ENCODE measurements at places on chromosomes 12 and 14.

GRCh38 chr12:62817556-62818271, 117.2 kb downstream of the PPM1H start:
- DNase-seq = no peak

DNA sequence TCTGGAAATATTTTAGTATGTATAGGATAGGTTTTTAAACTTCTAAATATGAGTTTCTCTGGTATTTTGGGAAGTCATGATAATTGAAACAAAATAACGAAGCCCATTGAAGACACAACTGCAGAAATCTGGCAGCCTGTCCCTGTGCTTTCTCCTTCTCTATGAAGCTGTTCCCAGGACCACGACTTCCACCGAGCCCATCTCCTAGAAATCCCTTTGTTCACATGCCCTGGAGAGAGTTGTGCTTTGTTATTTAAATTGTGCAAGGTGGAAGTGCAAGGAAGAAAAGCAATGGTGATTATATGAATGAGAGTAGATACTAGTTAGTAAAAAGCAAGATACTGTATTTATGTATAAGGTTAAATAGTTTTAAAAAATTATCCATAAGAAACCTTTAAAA, 32.2 kb downstream of the STK38L start:
- no peak for DNase-seq

DNA sequence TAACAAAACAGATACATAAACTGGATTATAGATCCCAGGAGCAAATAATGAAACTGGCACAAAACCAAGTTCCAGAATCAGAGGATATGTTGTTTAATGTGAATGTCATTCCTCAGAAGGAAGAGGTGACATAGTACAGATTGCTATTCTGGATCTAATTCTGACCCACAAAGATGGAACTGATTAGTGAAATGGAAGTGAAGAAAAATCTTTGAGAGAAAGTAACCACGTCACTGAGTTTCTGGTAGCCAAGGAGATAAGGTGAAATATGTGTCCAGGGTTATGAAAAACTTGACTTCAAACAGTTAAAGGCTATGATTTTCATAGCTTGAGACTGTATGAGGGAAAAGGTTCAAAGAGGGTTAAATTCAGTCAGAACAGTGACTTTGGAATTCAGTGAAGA, 8.3 kb downstream of the OR10AD1 start:
- no peak for DNase-seq

DNA sequence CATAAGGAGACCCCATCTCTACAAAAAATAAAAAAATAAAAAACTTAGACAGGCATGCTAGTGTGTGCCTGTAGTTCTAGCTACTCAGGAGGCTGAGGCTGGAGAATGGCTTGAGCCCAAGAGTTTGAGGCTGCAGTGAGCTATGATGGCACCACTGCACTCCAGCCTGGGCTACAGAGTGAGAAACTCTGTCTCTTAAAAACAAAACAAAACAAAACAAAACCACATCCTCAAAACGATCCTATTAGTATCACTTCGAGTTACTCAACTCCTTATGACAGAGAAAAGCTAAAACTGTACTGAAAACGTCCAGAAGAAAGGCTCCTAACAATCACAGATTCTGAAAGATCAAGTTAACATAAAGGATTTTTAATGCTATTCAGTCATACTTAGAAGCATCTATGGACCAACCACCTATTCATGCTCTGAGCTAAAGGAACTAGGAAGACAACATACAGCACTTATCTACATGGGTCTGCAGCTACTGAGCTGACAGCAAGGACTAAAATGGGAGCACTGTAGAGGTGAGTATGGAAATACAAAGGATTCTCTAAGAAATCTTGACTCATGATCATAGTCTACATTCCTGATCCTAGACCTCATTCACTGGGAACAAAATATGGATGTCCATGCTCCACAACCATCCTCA, 75.3 kb upstream of the DUSP6 start:
- no peak for DNase-seq

DNA sequence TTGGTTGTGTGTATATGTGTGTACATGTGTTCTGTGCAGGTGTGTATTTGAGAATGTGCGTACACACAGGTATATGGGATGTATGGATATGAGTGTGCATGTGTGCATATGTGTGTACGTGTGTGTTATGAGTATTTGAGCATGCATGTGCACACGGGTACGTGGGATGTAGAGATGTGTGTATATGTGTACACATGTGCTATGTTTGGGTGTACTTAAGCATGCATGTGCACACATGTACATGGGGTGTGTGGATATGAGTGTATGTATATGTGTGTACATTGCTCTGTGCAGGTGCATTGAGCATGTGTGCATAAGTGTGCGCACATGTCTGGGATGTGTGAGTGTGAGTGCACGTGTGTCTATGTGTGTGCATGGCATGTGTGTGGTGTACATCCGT, 34.3 kb upstream of the SFSWAP start:
- DNase-seq = no peak

- no peak for DNase-seq
Observed at GRCh38 chr12:109517619-109518018, 40.2 kb downstream of the UBE3B start.

DNA sequence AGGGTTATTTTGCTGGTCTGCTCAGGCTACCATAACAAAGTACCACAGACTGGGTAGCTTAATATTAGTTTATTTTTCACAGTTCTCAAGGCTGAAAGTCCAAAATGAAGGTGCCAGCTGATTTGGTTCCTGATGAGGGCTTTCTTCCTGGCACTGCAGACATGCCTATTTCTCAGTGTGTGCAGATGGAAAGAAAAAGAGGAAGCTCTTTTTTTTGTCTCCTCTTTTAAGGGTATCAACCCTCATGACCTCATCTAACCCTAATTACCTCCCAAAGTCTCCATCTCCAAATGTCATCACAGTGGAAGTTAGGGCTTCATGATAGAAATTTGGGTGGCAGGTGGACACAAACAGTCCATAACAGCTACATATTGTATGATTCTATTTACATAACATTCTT, 25.0 kb upstream of the POLR3B start:
- DNase-seq = no peak

DNA sequence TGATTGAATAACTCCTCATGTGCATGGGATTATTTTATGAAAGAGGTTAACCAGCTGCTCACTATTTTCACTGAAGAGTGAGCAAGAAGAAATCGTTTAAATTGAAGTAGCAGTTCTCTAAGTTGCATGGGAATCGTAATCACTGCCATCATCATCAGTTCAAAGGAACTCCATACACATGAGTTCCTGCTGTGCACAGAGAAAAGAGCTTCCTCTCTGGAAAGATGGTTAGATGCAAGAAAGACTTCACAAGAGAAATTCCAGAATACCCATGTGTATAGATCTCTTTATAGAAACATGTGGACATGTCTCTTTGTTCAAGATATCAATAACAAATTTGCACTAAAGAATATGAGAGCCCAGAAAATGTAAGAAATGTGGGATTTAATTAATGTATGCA, 291.3 kb downstream of the PDZRN4 start:
- no peak for DNase-seq

- no peak for DNase-seq
Observed at GRCh38 chr12:111687255-111687654, 1.4 kb downstream of the ACAD10 start.

GRCh38 chr14:93040443-93040842, 75.3 kb downstream of the ITPK1 start:
- no peak for DNase-seq

- no peak for DNase-seq
Observed at GRCh38 chr14:84646786-84647500, 883.0 kb upstream of the FLRT2 start.

Data from effector memory CD4-positive, alpha-beta T cell (primary cell).